Smooth muscle cell of the brain vasculature (primary cell): ENCODE measurements at places on chromosomes 1 and 21.

GRCh38 chr1:220250681-220251080, 21.6 kb downstream of the RAB3GAP2 start:
- no peak for DNase-seq

DNA sequence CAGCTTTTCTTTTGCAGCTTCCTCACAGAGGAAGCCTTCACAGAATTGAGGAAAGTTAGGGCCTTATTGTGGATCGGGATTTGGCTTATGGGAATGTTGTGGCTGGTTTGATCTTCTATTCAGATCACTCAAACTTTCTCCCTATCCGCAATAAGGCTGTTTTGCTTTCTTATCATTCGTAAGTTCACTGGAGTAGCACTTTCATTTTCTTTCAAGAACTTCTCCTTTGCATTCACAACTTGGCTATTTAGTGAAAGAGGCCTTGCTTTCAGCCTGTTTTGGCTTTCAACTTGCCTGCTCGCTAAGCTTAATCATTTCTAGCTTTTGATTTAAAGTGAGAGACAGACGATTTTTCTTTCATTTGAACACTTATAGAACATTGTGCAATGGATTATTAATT, 181.9 kb upstream of the B3GALT2 start:
- no peak for DNase-seq

DNA sequence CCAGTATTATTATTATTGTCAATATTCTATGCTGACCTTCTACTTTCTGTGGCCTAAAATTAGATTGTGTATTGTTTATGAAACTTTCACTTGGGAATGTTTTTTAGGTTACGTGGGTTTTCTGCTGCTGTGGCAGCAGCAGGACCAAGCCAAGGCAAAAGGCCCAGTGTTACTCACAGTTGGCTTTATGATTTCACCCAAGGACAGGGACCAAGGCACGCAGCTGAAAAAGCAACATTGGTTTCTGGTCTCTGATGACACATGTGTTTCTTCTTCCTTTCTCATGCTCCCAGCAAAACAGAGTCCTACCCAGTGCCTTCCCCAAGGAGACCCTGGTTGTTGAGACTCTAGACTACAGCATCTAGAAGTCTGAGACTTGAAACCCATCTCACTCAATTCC, 413.7 kb downstream of the SETD4 start:
- no peak for DNase-seq

DNA sequence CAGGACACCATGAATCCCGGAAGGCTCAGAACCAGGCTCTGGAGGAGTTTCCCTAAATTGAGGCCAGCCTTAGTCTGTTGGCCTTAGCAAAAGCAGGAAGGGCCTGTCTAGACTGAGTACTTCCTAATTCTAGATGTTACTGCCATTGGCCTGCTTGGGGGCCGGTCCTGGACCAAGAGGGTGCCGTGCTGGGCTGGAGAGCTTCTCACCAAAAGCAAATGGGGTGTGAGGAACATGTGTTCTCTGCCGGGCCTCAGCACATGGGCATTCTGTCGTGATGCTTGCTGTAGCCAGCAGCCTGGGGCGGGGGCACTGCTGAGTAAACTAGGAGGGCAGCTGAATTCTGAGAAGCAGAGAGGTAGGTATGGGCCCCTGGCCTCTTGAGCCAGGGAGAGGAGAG, 35.7 kb upstream of the MAN1C1 start:
- no peak for DNase-seq

GRCh38 chr1:186255266-186255665, 119.8 kb downstream of the TPR start:
- DNase-seq = no peak

DNA sequence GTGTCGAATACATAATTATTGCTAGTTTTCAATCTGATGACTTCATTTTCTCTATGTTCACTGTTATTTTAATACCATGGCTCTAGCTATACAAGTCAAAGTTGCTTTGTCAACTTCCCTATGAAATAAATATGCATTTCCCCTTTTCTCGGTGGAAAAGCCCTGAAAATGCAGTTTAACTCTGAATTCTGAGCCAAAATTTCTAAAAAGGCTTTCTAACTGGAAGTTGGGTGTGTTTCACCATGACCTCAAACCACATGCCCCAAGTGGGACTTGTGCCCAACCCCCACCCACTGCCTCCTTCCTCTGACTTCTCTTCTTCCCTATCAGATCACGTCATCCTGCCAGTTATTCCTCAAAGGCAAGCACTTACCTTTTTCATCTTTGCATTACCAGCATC, 8.9 kb downstream of the MKNK1 start:
- DNase-seq = no peak

GRCh38 chr1:184646178-184646701, 108.4 kb downstream of the EDEM3 start:
- no peak for DNase-seq

- DNase-seq = no peak
Observed at GRCh38 chr1:211356723-211357407, 30.2 kb downstream of the TRAF5 start.

DNA sequence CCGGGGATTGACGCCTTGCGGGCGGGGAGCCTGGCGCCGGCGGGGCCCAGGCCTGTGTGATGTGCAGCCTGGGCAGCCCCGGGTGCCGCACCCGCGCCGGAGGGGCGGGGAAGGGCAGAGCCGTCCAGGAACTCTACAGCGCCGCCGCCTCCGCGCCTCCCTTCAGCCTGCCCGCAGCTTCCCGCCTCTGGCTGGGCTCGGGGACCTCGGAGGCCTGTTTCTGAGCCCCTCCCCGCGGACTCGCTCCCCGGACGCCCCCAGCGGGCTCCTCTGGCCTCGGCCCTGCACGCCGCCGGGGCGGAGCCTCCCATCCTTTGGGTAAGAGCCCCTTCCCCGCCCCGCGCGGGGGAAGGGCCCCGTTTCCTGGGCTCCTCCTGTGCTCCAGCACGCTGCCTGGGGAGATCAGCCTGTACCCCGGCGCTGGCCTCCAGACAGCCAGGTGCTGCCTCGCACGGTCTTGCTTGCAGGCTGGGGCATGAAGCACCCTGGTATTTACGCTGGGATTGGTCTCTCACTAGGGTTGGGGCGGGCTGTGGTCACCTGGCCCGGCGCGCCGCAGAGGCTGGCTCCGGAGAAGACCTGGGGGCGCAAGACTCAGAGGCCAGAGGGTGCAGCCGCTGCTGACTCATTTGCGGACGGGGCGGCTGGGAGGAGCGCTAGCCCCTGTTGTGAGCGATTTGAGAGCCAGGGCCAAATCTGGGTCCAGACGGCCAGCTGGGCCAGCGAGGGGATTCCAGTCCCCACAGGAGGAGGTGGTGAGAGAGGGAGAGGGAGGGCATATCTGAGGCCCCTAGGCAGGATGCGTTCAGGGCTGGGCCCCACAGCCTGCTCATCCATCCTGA, 5.7 kb upstream of the ACOT11 start:
- DNase-seq = peak; percentile 50

- DNase-seq = no peak
Observed at GRCh38 chr1:243261390-243261789, 5.5 kb downstream of the SDCCAG8 start.

DNA sequence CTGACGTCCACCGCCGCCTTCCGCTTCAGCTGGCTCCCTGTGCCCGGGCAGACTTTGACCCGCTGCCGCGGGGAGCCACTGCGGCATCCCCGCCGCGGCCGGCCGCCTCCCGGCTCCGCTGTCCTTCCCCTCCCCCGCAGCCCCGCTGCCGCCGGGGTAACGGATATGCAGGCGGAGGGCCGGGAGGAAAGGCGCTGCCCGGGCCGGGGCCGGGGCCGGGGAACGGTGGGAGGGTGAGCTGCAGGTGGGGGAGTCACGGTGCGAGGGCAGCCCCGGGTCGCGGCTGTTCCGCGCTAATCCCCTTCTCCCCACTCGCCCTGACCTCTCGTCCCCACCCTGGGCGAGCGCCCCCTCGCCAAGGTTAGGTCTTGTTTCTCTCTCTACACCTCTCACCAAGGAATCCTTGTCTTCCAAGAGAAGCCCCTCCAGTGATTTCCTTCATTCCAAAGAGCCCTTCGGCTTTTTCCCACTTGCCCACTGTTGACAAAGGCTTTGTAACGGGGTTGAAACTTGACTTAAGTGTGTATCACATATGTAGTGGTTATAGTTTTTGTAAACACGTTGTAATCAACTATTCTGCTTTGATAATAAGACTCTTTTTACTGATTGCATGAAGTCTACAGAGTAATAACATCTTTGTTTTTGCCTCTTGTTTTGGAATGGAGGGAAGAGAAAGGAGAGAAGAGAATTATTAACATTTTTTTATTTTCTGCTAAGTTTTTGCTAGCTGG, 669 bp downstream of the XPR1 start:
- no peak for DNase-seq
